ENCODE measurements at places on chromosomes 2 and 18.
A peak's percentile ranks its signal among the peaks of the same experiment; 100 is the strongest.

GRCh38 chr2:193808877-193809276 is 1614.1 kb upstream of the TMEFF2 start:
- no peak for DNase-seq

DNA sequence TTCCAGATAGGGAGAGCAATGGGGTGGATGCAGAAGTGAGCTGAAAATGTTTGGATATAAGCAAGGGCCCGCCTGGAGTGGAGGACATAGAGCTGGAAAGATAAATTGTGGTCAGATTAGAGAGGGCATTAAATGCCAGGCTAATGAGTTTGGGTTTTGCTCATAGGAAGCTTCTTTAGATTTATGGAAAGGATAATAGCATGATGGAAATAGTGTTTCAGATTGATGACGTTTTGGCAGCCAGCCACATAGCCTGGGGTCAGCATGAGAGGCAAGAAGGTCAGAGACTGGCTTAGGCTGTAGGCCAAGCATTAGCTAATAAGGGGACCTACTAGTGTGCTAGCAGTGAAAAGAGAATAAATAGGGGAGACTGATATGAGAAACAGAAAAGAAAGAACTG is 321.6 kb downstream of the STK39 start:
- no peak for DNase-seq

GRCh38 chr2:28695245-28695647 is 56.4 kb upstream of the PPP1CB start:
- no peak for DNase-seq

GRCh38 chr18:75208836-75209128 is 157 bp downstream of the PTGR3 start:
- no peak for DNase-seq

- no peak for DNase-seq
These were observed 141.4 kb downstream of the FAM124B start for GRCh38 chr2:224260372-224261020.

- no peak for DNase-seq
These were observed 1.8 kb upstream of the DRC1 start for GRCh38 chr2:26399771-26400376.

- DNase-seq: no peak
These were observed 142.0 kb downstream of the COPS8 start for GRCh38 chr2:237227592-237228280.

DNA sequence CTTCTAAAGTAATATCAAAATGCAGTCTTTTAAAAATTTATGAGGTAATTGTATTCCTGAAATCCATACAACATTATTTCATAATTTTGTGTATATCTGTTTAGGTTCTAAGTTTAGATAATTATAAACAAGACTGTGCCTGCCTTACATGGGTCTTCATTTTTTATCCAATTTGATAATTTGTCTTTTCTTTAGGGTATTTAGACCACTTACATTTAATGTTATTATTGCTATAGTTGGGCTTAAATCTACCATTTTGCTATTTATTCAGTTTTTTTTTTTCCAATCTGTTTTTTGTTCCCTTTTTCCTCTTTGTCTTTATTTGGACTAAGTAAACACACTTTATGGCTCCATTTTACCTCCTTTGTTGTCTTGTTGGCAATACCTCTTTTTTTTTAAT is 312.5 kb upstream of the MEX3C start:
- DNase-seq: no peak

DNA sequence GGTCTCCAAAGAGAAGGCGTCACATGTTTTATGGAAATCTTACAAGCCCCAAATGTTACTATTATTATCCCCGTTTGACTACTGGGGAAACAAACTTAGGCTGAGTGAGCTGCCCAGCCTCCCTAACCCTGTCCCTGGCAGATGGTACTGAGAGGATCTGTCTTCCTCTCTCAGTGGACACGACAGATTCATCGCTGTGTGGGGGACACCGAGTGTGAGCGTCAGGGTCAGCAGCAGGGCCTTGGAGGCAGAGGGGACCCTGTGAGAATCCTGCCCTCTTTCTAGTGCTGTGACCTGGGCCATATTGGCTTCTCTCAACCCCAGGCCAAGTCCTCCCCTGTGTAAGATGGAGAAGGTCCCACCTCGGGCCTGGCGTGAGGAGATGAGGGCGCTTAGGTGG is 27.1 kb upstream of the SMAD7 start:
- no peak for DNase-seq

DNA sequence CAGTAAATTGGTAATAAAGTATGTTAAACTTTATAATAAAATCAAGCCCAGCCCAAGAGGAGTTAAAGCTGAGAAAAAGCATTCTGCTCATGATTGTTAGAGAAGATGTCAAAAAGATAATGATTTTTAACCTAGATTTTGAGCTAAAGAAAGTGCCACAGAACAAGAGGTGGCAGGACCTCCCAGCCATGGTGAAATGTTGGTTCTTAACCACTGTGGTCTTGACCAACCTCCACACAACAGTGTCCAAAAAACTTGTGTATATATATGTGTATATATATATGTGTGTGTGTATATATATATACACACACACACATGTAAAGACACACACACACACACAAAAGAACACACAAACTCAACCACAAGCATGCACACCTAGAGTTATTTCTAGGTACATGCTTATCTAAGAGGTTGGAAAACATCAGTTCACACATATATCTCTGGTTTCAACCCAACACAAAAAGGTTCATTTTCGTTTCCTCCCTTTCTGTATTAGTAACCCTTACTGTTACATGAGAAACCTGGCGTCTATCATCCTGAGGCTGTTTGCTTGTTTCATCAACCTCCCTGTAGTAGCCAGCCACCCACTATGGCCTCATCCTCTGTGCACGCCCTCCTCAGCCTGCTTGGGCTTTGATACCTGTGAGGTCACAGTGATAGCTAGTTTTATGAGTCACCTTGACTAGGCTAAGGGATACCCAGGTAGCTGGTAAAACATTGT is 631.8 kb upstream of the ID2 start:
- peak; percentile 23 for DNase-seq

DNA sequence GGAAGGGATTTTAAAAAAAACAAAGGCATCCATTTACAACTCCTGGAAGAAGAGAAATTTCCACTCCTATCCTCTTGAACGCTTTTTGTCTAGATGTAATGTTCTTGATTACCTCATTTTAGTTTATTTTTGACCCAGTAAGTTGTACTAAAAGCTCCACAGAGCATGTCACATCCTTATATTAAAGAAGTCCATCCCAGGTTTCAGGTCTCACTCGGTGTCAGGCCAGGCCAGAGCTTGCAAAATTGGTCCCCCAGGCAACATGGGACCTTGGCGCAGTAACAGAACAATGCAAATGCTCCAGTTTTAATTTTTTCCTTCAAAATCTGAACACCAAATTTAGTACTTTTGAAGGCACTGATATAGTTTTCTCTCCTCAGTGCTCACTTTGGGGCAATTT is 218.4 kb upstream of the REV1 start:
- DNase-seq: no peak

- DNase-seq: no peak
These were observed 72.0 kb upstream of the RAB6C start for GRCh38 chr2:129907256-129907998.

- no peak for DNase-seq
These were observed 201.2 kb downstream of the CCDC178 start for GRCh38 chr18:33239298-33239697.

GRCh38 chr2:212549941-212550340 is 11.3 kb upstream of the ERBB4 start:
- DNase-seq: no peak

DNA sequence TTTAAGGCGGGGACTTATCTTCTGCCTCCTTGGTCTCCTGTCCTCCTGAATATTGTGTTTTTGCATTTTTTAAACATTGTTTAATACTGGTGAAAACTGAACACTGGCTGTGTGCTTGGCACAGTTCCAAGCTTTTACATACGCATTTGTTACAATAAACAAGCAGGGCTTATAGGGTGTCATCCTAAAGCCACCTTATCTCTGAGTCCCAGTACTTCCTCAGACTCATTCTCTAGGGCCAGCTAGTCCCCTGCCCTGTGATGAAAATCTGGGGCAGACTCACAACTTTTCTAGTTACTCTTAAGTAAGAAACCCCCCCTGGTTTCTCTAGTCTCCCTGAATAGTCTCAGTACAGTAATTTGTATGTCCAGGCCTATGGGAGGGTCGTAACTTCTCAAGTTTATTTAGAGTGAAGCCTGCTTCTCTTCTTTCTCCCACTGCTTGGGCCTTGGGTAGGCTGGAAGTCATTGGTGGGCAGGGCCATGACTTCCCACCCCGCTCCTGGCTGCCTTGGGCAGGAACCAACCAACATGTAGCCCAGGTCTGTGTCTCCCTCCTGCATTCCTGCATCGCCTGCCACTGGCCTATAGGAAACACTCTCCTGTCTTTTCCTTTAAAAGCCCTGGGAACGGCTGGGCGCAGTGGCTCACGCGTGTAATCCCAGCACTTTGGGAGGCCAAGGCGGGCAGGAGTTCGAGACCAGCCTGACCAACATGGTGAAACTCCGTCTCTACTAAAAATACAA is 7.7 kb upstream of the KCNE4 start:
- DNase-seq: no peak

- no peak for DNase-seq
These were observed 90.2 kb downstream of the ZNF521 start for GRCh38 chr18:25261768-25262167.

GRCh38 chr2:222747526-222748160 is 76.2 kb downstream of the MOGAT1 start:
- DNase-seq: no peak
